ENCODE measurements at places on chromosomes 5 and 9. TPM values are rescaled to one million over a fixed set of nuclear protein-coding genes. Genes with fewer than 3 reads are reported as not detected.
A peak's percentile ranks its signal among the peaks of the same experiment; 100 is the strongest.

- DNase-seq, result no peak
These were observed 215.9 kb downstream of the MCTP1 start for GRCh38 chr5:95069021-95069420.

DNA sequence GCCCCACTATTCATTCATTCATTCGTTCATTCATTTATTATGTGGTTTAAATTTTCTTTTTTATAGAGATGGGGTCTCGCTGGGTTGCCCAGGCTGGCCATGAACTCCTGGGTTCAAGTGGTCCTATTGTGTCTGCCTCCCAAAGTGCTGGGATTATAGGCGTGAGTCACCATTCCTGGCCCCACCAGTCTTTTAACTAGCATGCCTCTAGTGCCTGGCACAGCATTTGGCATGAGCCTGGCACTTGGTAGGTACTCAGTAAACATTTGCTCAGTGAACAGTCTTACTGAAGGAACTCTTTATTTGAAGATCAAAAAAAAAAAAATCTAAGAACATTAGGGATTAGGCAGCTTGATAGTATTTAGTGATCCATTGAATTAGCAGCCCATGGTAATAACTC is 98.1 kb downstream of the KDM4C start:
- no peak for DNase-seq

The PDE6A gene
- not detected for total RNA-seq

- no peak for DNase-seq
These were observed 73.0 kb downstream of the RASEF start for GRCh38 chr9:82989929-82990328.

The FRMD3 gene
- 0.61 TPM for total RNA-seq

DNA sequence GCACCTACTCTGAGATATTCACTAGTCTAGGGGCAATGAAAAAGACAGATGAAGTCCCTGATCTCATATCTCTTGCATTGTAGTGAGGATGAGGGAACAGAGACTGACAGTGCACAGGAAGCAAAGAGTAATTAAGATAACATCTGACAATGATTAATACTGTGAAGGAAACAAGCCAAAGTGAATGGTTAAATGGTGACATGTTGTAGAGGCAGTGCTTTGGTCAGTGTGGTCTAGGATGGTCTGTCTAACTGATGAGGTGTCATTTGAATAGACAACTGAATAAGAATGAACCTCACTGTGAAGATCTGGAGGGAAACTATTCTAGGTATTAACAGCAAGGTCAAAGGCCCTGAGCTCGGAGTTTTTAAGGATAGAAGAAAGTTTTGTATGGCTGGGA is 333.3 kb upstream of the GRIA1 start:
- DNase-seq, result no peak

DNA sequence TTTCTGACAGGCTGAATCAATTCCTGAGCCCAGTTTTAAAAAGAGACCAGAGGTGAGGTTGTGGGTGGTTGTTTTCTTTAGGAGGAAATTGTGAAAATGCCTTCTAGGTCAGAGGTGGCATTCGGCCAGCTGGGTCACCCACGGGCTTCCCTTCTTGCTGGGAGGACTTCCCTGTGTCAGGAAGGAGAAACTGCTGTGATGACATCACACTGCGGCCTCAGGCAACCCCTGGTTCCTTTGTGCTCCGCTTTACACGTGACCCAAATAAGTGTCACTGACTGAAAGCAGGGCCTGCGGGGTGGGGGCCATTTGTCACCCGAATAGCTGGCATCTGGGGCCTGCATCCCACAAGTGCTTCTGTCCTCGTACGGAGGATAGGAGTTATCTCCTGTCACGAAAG is 39.7 kb downstream of the FABP6 start:
- DNase-seq, result peak; percentile 55

GRCh38 chr5:56440871-56441740 is 208.0 kb upstream of the ANKRD55 start:
- no peak for DNase-seq
